Neural cell (in vitro differentiated cells): ENCODE measurements at places on chromosomes 4 and X. TPM values are rescaled to one million over a fixed set of nuclear protein-coding genes. Genes with fewer than 3 reads are reported as not detected.

Gene BRS3
- polyA plus RNA-seq = 0.20 TPM in 1 of 2 replicates, not detected in the other

Gene CXorf38
- 8.9 and 10.3 TPM in 2 replicates for polyA plus RNA-seq

Gene ASIC5
- polyA plus RNA-seq = not detected in 2 replicates

Gene TCEAL6
- not detected in 2 replicates for polyA plus RNA-seq

Gene NR3C2
- polyA plus RNA-seq = 0.06 and 0.12 TPM in 2 replicates

Gene RPS6KA6
- 12.9 and 15.3 TPM in 2 replicates for polyA plus RNA-seq

Gene OPHN1
- 7.3 and 7.6 TPM in 2 replicates for polyA plus RNA-seq

Gene S100P
- polyA plus RNA-seq = not detected in 2 replicates

Gene ANXA10
- not detected in 2 replicates for polyA plus RNA-seq

Gene CITED1
- polyA plus RNA-seq = 19.9 and 24.1 TPM in 2 replicates

Gene F9
- polyA plus RNA-seq = not detected in 2 replicates
